ENCODE measurements at places on chromosomes 1 and 21. TPM values are rescaled to one million over a fixed set of nuclear protein-coding genes. Genes with fewer than 3 reads are reported as not detected.
A peak's percentile ranks its signal among the peaks of the same experiment; 100 is the strongest.

Gene FAM177B
- 0.70 TPM for total RNA-seq

Gene S100A4
- 53.6 TPM for total RNA-seq

Gene RFX5
- total RNA-seq, result 25.0 TPM

Gene NEXN
- total RNA-seq, result 1.9 TPM

Gene MMEL1
- total RNA-seq, result not detected

Gene MYOC
- not detected for total RNA-seq

Gene ZNF683
- total RNA-seq, result not detected

Gene PLA2G2C
- not detected for total RNA-seq

Gene SLC2A5
- 0.70 TPM for total RNA-seq

Gene SLFNL1
- total RNA-seq, result 0.09 TPM

Gene POU2F1
- 29.6 TPM for total RNA-seq

Gene ALDH9A1
- 33.9 TPM for total RNA-seq

Gene IL20
- not detected for total RNA-seq

DNA sequence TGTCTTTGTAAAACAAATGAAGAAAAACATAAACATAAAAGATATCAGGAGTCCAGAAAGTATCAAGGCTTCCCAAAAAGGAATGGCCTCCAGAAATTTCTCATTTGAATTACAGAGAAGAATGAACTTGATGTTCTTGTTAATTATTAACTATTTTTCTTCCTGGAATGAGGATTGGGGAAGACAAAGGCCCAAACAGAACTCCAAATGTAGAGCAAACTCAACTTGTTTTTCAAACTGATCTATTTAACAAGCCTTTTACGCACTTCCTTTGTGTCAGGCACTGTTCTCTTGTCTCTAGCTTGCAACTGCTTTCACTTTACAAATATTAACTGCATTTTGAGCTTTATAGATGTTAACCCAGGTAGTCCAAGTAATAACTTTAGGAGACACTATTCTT, 45.5 kb downstream of the LAMC2 start:
- peaks cover 75% of the 10 kb centered on the region for H3K4me1 ChIP-seq
- no peak overlapping the region for H3K27ac ChIP-seq
- H3K36me3 ChIP-seq, result peaks cover 4% of the 10 kb centered on the region
- DNase-seq, result no peak
- H3K27me3 ChIP-seq, result no peaks in the 10 kb centered on the region
- H3K4me3 ChIP-seq, result no peak overlapping the region

- no peak for DNase-seq
- no peak overlapping the region for H3K4me3 ChIP-seq
- H3K36me3 ChIP-seq, result no peaks in the 10 kb centered on the region
- H3K4me1 ChIP-seq, result no peaks in the 10 kb centered on the region
Observed at GRCh38 chr1:88877382-88877825, 14.0 kb downstream of the GTF2B start.

DNA sequence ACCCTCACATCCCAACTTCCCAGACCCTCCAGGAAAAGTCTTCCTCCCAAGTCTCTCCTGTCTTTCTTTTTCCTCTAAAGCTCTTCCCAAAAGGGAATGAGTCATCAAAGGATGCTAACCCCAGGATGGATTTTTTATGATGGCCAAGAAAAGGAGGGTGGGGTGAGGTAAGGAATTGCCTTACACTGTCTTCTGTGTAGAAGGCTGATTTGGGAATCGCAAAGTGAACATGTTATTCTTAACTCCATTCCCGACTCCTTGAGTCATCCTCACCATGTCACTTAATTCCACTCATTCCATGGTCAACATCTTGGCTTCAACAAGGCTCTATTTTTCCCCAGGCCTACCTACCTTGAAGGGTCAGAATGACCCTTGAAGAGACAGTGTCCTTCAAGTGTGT, 44.0 kb downstream of the TBX15 start:
- no peak overlapping the region for H3K4me3 ChIP-seq
- H3K4me1 ChIP-seq, result no peaks in the 10 kb centered on the region
- H3K36me3 ChIP-seq, result no peaks in the 10 kb centered on the region
- no peak overlapping the region for H3K27ac ChIP-seq
- DNase-seq, result no peak

DNA sequence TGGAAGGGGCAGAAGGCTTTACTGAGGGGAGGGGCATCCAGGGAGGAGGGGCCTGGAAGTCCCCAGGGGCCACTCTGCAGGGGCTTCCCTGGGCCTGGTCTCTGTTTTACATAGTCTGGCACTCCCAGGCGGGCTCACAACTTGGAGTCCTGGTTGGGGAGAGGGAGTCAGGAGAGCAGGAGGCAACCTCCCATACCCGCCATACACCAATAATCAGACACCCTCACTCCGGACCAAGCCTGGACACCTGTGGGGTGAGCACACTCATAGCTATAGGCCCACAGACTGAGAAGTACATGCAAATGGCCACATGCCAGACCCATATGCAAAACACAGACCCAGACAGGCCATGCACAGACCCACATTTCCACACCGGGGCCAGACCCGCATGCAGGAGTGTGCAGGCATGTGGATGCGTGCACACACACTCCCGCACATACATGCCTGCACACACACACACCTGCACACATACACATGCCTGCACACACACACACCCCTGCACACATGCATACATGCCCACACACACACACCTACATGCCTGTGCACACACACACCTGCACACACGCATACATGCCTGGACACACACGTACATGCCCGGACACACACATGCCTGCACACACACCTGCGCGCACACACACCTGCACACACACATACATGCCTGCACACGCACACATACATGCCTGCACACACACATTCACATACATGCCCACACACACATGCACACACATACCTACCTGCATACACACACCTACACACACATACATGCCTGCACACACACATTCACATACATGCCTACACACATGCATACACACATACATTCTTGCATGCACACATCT, 89.5 kb upstream of the RUNX3 start:
- H3K36me3 ChIP-seq, result no peaks in the 10 kb centered on the region
- H3K4me1 ChIP-seq, result no peaks in the 10 kb centered on the region
- H3K27me3 ChIP-seq, result no peaks in the 10 kb centered on the region
- H3K27ac ChIP-seq, result no peak overlapping the region

GRCh38 chr1:84698151-84699110, 8.2 kb upstream of the SSX2IP start:
- no peaks in the 10 kb centered on the region for H3K27me3 ChIP-seq
- no peak overlapping the region for H3K27ac ChIP-seq

DNA sequence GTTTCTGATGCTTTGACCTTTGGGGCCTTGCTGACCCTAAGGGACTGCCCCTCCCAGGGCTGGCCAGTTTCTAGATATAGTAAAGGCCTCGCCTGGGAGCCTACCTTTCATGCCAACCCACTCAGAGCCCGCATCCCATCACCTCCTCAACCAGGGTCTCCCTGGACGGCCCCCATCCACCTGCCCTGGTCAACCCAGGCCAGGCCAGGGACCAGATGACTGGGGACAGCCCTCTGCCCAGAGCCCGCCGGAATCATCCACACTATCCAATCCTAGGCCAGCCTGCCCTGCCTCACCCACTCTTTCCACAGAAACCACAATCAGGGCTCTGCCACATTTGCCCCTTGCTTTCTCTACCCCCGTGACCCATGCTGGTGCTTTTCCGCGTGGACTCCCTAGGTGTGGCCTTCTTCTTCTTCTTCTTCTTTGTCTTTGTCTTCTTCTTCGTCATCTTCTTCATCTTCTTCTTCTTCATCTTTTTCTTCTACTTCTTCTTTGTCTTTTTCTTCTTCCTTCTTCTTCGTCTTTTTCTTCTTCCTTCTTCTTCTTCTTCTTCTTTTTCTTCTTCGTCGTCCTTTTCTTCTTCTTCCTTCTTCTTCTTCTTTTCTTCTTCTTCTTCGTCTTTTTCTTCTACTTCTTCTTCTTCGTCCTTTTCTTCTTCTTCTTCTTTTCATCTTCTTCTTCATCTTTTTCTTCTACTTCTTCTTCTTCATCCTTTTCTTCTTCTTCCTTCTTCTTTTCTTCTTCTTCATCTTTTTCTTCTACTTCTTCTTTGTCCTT, 11.5 kb upstream of the H6PD start:
- no peak for DNase-seq
- H3K27ac ChIP-seq, result no peak overlapping the region
- no peaks in the 10 kb centered on the region for H3K36me3 ChIP-seq
- no peaks in the 10 kb centered on the region for H3K4me1 ChIP-seq

GRCh38 chr1:205536759-205537361, 32.4 kb downstream of the CDK18 start:
- H3K27me3 ChIP-seq, result no peaks in the 10 kb centered on the region
- H3K27ac ChIP-seq, result no peak overlapping the region
- no peaks in the 10 kb centered on the region for H3K4me1 ChIP-seq
- H3K4me3 ChIP-seq, result no peak overlapping the region

GRCh38 chr1:197303463-197303862, 35.4 kb downstream of the CRB1 start:
- H3K4me3 ChIP-seq, result no peak overlapping the region
- no peak overlapping the region for H3K27ac ChIP-seq
- H3K36me3 ChIP-seq, result no peaks in the 10 kb centered on the region
- H3K27me3 ChIP-seq, result no peaks in the 10 kb centered on the region
- no peaks in the 10 kb centered on the region for H3K4me1 ChIP-seq

- H3K27me3 ChIP-seq, result no peaks in the 10 kb centered on the region
- H3K4me1 ChIP-seq, result peaks cover 14% of the 10 kb centered on the region
- H3K36me3 ChIP-seq, result no peaks in the 10 kb centered on the region
- DNase-seq, result no peak
- H3K4me3 ChIP-seq, result peak overlapping the region; percentile 53
Observed at GRCh38 chr1:112675728-112676381, 1.4 kb downstream of the MOV10 start.

GRCh38 chr1:85649591-85649990, 58.6 kb downstream of the ZNHIT6 start:
- DNase-seq, result no peak
- H3K27ac ChIP-seq, result no peak overlapping the region

- no peak overlapping the region for H3K4me3 ChIP-seq
- no peak for DNase-seq
- H3K27ac ChIP-seq, result no peak overlapping the region
- no peaks in the 10 kb centered on the region for H3K4me1 ChIP-seq
- H3K36me3 ChIP-seq, result no peaks in the 10 kb centered on the region
- no peaks in the 10 kb centered on the region for H3K27me3 ChIP-seq
Observed at GRCh38 chr1:39666772-39667171, 5.1 kb downstream of the NT5C1A start.

DNA sequence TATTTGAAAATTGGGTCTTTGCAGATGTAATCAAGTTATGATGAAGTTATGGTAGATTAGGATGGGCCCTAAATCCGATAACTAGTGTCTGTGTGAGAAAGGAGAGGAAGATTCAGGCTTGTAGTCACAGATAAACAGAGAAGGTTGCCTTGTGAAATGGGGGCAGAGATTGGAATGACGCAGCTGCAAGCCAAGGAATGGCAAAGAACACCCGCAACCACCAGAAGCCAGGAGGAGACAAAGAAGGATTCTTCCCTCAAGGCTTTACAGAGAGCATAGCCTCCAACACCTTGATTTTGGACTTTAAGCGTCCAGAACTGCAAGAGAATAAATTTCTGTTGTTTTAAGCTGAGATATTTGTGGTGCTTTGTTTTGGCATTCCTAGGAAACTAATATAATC, 35.4 kb upstream of the COL24A1 start:
- no peak overlapping the region for H3K27ac ChIP-seq
- no peaks in the 10 kb centered on the region for H3K36me3 ChIP-seq
- no peaks in the 10 kb centered on the region for H3K27me3 ChIP-seq
- no peak overlapping the region for H3K4me3 ChIP-seq
- DNase-seq, result no peak

DNA sequence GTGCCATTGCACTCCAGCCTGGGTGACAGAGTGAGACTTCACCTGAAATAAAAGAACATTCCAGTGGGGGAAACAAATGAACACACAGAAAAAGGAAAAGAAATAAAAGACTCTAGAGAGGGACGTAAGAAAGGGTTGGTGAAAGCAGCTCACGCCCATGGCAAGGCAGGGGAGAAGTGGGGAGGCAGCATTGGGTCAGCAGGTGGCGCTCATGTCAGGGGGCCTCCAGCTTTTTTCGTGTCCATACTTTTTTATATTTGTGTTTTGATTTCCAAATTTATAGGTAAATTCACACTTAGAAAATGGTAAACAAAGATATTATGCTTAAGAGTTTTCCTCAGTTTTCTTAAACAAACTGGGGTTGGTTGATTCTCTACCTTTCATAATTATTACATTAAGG, 45.5 kb downstream of the VPS13D start:
- no peak overlapping the region for H3K4me3 ChIP-seq
- H3K27me3 ChIP-seq, result no peaks in the 10 kb centered on the region
- H3K4me1 ChIP-seq, result no peaks in the 10 kb centered on the region
- no peak overlapping the region for H3K27ac ChIP-seq
- H3K36me3 ChIP-seq, result no peaks in the 10 kb centered on the region
